Breast epithelium (tissue), 4 donors: ENCODE measurements at places on chromosomes 3 and 15.

- no peak for DNase-seq
Measured at GRCh38 chr3:46409739-46410489, 2.9 kb downstream of the CCRL2 start.

DNA sequence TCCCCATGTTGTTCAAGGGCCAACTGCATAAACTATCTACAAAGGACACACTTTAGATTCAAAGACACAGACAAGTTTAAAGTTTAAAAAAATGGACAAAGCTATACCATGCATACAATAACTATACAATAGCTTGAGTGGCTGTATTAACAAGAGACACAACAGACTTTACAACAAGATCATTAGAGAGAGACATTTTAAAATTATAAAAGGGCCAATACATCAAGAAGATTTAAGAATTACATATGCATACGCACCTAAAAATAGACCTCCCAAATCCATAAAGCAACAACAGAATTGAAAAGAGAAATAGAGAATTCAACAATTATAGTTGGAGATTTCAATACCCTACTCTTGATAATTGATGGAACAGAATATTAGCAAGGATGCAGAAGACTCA is 79.4 kb downstream of the XXYLT1 start:
- DNase-seq = no peak

- DNase-seq = no peak
Measured at GRCh38 chr15:90049666-90050604, 48.8 kb downstream of the ZNF710 start.

- DNase-seq = no peak
Measured at GRCh38 chr3:102036017-102036416, 186.7 kb downstream of the NFKBIZ start.

GRCh38 chr3:35617370-35617769 is 22.0 kb upstream of the ARPP21 start:
- no peak for DNase-seq

DNA sequence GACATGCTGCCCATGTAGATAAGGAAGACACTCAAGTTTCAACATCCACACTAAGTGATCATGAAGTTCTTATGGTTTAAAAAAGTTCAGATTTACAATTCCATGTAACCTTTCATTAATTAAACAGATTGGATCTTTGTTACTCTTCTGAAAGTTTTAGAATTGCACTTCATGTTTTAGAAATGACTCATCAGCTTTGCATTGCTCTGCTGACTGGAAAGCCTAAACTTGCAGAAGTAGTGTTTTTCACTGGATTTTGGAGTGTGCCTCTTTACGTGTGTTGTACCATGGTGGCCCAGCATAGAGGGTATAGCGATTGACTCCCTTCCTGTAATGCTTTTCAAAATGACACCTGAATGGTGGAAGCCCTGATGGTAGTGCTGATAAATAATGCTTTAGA is 157.9 kb downstream of the BBX start:
- DNase-seq = no peak

- no peak for DNase-seq
Measured at GRCh38 chr3:44100298-44100695, 141.4 kb upstream of the TOPAZ1 start.

GRCh38 chr3:82038556-82038955 is 277.1 kb upstream of the GBE1 start:
- no peak for DNase-seq

GRCh38 chr15:52559022-52559421 is 9.8 kb downstream of the ARPP19 start:
- DNase-seq = no peak

- DNase-seq = no peak
Measured at GRCh38 chr15:63983061-63983711, 63.1 kb downstream of the DAPK2 start.

GRCh38 chr15:52858782-52859176 is 68.6 kb upstream of the ONECUT1 start:
- DNase-seq = no peak
